ENCODE measurements at places on chromosomes 3 and 15.

GRCh38 chr3:46926871-46927717, 49.5 kb downstream of the CCDC12 start:
- DNase-seq: no peak

GRCh38 chr15:63487076-63487757, 17.2 kb upstream of the USP3 start:
- peak; percentile 27 for DNase-seq

- DNase-seq: no peak
Measured at GRCh38 chr3:30241721-30242120, 364.7 kb upstream of the TGFBR2 start.

- DNase-seq: no peak
Measured at GRCh38 chr15:41039121-41039520, 77.0 kb downstream of the INO80 start.

All from astrocyte (in vitro differentiated cells and primary cell).